Gastrocnemius medialis (tissue), 4 donors: ENCODE measurements at places on chromosomes 5 and 9.

DNA sequence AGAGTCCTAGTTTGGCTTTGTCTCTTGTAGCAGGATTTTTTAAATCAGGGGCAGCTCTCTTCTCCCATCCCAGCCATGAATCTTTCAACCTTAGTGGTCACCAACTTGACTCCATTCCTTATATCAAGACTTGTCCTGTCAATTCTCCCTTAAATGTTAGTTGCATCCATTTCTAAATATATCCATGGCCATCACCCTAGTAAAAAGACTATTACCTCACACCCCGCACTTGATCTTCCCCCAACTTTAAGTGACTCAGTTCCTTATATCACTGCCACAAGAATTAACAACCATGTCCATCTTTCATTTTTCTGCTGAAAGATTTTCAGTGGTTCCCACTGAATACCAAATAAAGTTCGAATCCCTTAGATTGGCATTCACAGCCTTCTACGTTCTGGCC is 67.0 kb downstream of the STX17 start:
- H3K27me3 ChIP-seq: no peaks in the 10 kb centered on the region
- DNase-seq: no peak
- no peak overlapping the region for H3K4me3 ChIP-seq

GRCh38 chr5:63860379-63860778 is 101.9 kb downstream of the HTR1A start:
- no peaks in the 10 kb centered on the region for H3K36me3 ChIP-seq
- H3K27ac ChIP-seq: no peak overlapping the region
- H3K27me3 ChIP-seq: no peaks in the 10 kb centered on the region
- DNase-seq: no peak
- H3K4me3 ChIP-seq: no peak overlapping the region

- no peak overlapping the region for H3K4me3 ChIP-seq
- no peaks in the 10 kb centered on the region for H3K27me3 ChIP-seq
- no peak for DNase-seq
Measured at GRCh38 chr5:171712616-171713015, 73.0 kb upstream of the SMIM23 start.

DNA sequence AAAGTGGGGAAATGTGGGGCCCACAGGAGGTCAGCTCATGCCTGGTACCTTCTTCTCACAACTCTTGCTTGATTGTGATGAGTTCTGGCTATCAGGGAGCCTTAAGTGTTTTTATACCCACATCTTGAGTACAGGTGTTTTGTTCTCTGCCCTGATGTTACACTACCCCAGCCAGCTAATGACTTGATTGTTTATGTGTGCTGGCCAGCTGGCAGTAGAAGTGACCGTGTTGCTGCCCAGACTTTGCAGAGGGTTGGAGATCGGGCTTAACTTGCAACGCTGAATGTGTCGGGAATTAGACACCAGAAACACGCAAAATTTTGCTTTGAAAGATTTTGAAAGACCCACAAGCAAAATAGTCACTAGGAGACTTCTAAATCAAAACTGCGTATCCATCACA is 16.9 kb upstream of the ZDHHC11B start:
- H3K36me3 ChIP-seq: no peaks in the 10 kb centered on the region
- H3K4me3 ChIP-seq: no peak overlapping the region
- no peak overlapping the region for H3K27ac ChIP-seq

GRCh38 chr9:127853312-127854183 is 910 bp downstream of the ENG start:
- H3K4me1 ChIP-seq: peaks cover 10% of the 10 kb centered on the region
- H3K4me3 ChIP-seq: peak overlapping the region; percentile 73
- no peak for DNase-seq
- H3K36me3 ChIP-seq: no peaks in the 10 kb centered on the region
- H3K27me3 ChIP-seq: no peaks in the 10 kb centered on the region

- peaks cover 31% of the 10 kb centered on the region for H3K27me3 ChIP-seq
- DNase-seq: no peak
- no peaks in the 10 kb centered on the region for H3K4me1 ChIP-seq
- H3K4me3 ChIP-seq: no peak overlapping the region
- H3K36me3 ChIP-seq: no peaks in the 10 kb centered on the region
Measured at GRCh38 chr5:1440098-1440493, 5.1 kb downstream of the SLC6A3 start.

- no peak overlapping the region for H3K4me3 ChIP-seq
- DNase-seq: no peak
- peaks cover 46% of the 10 kb centered on the region for H3K4me1 ChIP-seq
- H3K36me3 ChIP-seq: no peaks in the 10 kb centered on the region
- no peaks in the 10 kb centered on the region for H3K27me3 ChIP-seq
- peak overlapping the region; percentile 81 for H3K27ac ChIP-seq
Measured at GRCh38 chr9:129317179-129318011, 139.3 kb upstream of the IER5L start.

GRCh38 chr9:18122171-18122570 is 351.8 kb upstream of the ADAMTSL1 start:
- no peak overlapping the region for H3K27ac ChIP-seq
- no peaks in the 10 kb centered on the region for H3K27me3 ChIP-seq
- H3K4me3 ChIP-seq: no peak overlapping the region
- no peaks in the 10 kb centered on the region for H3K4me1 ChIP-seq

DNA sequence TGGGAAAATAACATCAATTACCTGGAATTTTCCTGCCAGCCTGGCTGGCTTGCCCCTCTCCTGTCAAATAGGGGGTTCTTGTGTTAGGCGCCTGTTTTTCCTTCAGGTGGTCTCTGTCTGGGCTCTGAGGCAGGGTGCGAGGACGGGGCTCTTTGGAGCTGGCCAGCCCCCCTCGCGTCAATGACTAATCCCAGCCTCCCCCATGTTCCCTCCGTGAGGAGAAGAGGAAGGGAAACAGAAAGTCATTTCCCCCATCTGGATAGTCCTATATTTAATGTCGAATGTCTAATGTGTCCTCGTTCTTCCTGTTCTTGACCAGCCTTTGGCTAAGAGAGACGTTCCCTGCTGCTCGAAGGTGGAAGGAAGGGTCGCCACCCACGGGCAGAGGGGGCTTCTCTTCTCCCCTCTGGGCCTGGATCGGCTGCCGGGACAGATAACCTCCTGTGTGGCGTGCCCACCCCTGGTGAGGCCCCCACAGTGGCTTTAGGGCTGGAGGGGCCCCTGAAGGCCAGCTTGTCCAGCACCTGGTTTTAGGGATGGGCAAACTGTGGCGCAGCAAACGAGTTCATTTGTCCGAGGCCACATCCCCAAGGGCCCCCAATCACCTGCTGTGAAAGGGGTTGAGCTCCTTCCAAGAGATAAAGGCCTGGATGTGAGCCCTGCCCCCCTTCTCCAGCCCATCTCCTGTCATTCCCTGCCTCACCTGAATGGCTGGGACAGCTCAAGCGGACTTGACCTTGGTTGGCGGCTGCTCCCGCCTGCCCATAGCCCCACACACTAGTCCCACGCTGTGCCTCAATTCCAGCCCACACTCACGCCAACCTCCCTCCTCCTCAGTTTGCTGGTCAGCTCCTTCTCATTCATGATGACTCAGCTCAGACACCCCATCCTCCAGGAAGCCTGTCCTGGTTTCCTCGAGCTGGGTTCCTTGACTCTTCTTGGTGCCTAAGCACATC is 35.9 kb upstream of the UNC5A start:
- no peaks in the 10 kb centered on the region for H3K27me3 ChIP-seq
- H3K4me1 ChIP-seq: no peaks in the 10 kb centered on the region
- H3K4me3 ChIP-seq: no peak overlapping the region

DNA sequence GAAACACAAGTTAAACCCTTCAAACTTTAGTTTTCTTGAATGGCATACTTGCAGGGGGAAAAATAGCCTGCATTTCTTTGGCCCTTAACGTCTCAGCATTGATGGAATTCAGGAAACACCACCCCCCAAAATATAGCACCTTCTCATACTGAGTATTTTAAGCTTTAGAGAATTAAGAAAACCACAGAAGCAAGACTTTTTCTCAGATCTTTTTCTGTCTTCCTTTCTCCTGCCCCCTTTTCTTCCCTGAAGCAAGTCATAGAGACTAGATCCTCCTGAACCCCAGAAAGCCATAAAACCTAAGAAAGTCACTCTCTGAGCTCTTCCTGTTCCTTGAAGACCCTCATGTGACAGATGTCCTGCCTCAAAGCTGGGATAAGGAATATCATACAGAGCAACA is 1069.9 kb downstream of the EFNA5 start:
- H3K4me1 ChIP-seq: no peaks in the 10 kb centered on the region
- H3K4me3 ChIP-seq: no peak overlapping the region
- H3K27me3 ChIP-seq: no peaks in the 10 kb centered on the region
- no peaks in the 10 kb centered on the region for H3K36me3 ChIP-seq

GRCh38 chr9:463455-464171 is 248.9 kb downstream of the DOCK8 start:
- peaks cover 4% of the 10 kb centered on the region for H3K4me1 ChIP-seq
- no peak overlapping the region for H3K4me3 ChIP-seq
- no peaks in the 10 kb centered on the region for H3K27me3 ChIP-seq
- no peak for DNase-seq
- H3K36me3 ChIP-seq: no peaks in the 10 kb centered on the region
- no peak overlapping the region for H3K27ac ChIP-seq

DNA sequence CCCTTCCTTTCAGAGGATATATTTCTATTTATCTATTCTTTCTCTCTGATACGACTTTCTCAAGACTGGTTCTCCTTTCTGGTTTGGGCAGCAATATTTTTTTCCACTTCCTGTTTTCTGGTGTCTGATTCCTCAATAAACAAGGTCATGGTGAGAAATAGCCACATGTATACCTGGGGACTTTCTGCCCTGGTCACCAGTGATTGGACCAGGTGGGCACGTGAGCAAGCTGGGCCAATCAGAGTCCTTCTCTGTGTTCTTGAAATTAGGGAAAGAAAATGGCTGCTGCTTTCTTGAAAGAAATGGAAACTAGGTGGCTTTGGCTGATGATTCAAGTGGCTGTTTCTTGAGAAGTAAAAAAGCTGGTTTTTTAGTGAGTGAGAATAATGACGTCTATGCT is 18.4 kb upstream of the GSN start:
- H3K4me3 ChIP-seq: no peak overlapping the region
- H3K36me3 ChIP-seq: no peaks in the 10 kb centered on the region
- no peak for DNase-seq
- H3K27me3 ChIP-seq: no peaks in the 10 kb centered on the region
- no peaks in the 10 kb centered on the region for H3K4me1 ChIP-seq
- no peak overlapping the region for H3K27ac ChIP-seq

- no peaks in the 10 kb centered on the region for H3K4me1 ChIP-seq
- H3K27me3 ChIP-seq: no peaks in the 10 kb centered on the region
- no peak overlapping the region for H3K4me3 ChIP-seq
- H3K36me3 ChIP-seq: no peaks in the 10 kb centered on the region
- no peak overlapping the region for H3K27ac ChIP-seq
Measured at GRCh38 chr9:114688909-114689610, 7.1 kb upstream of the TEX48 start.

- H3K36me3 ChIP-seq: no peaks in the 10 kb centered on the region
- H3K4me1 ChIP-seq: no peaks in the 10 kb centered on the region
- DNase-seq: no peak
- H3K4me3 ChIP-seq: no peak overlapping the region
- no peaks in the 10 kb centered on the region for H3K27me3 ChIP-seq
Measured at GRCh38 chr5:2577312-2578036, 174.0 kb downstream of the IRX2 start.

DNA sequence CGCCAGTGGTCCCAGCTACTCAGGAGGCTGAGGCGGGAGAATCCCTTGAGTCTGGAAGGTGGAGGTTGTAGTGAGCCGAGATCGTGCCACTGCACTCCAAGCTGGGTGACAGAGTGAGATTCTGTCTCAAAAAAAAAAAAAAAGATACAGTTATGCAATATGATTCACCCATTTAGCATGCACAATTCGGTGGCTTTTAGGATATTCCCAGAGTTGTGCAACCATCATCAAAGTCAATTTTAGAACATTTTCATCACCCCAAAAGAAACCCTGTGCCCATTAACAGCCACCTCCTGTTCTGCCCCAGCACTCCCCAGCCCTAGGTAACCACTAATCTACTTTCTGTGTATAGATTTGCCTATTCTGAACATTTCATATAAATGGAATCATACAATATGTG is 4.3 kb upstream of the DHFR start:
- H3K27me3 ChIP-seq: no peaks in the 10 kb centered on the region
- peaks cover 44% of the 10 kb centered on the region for H3K36me3 ChIP-seq
- H3K27ac ChIP-seq: no peak overlapping the region
- no peak overlapping the region for H3K4me3 ChIP-seq
- no peak for DNase-seq
- peaks cover 9% of the 10 kb centered on the region for H3K4me1 ChIP-seq

GRCh38 chr5:151703227-151703626 is 16.5 kb upstream of the SPARC start:
- H3K36me3 ChIP-seq: no peaks in the 10 kb centered on the region
- H3K4me1 ChIP-seq: peaks cover 18% of the 10 kb centered on the region
- H3K4me3 ChIP-seq: no peak overlapping the region
- no peaks in the 10 kb centered on the region for H3K27me3 ChIP-seq
- peak overlapping the region; percentile 83 for H3K27ac ChIP-seq

GRCh38 chr9:24936117-24936516 is 390.4 kb upstream of the IZUMO3 start:
- H3K27me3 ChIP-seq: no peaks in the 10 kb centered on the region
- H3K27ac ChIP-seq: no peak overlapping the region
- H3K36me3 ChIP-seq: no peaks in the 10 kb centered on the region
- DNase-seq: no peak
- no peak overlapping the region for H3K4me3 ChIP-seq

- no peaks in the 10 kb centered on the region for H3K4me1 ChIP-seq
- H3K36me3 ChIP-seq: no peaks in the 10 kb centered on the region
- H3K27me3 ChIP-seq: no peaks in the 10 kb centered on the region
- H3K4me3 ChIP-seq: no peak overlapping the region
Measured at GRCh38 chr5:73938938-73939320, 312.9 kb downstream of the ARHGEF28 start.
